ENCODE measurements at places on chromosomes 6 and 20. TPM values are rescaled to one million over a fixed set of nuclear protein-coding genes. Genes with fewer than 3 reads are reported as not detected.

The C6orf15 gene
- not detected for total RNA-seq

The MMP24 gene
- 0.86 TPM for total RNA-seq

The NQO2 gene
- 17.5 TPM for total RNA-seq

The RRAGD gene
- 9.4 TPM for total RNA-seq

The SLC13A3 gene
- 0.11 TPM for total RNA-seq
